Muscle of arm (tissue), 14 donors: ENCODE measurements at places on chromosomes 13 and 19. TPM values are rescaled to one million over a fixed set of nuclear protein-coding genes. Genes with fewer than 3 reads are reported as not detected.
A peak's percentile ranks its signal among the peaks of the same experiment; 100 is the strongest.

Gene THSD1
- polyA plus RNA-seq, result 19.2 TPM

Gene SPIB
- 0.43 TPM for polyA plus RNA-seq

Gene LRRC4B
- polyA plus RNA-seq, result 14.1 TPM

Gene LAIR2
- 1.9 TPM for polyA plus RNA-seq

Gene WDR87
- polyA plus RNA-seq, result 0.19 TPM

Gene PRR36
- 0.22 TPM for polyA plus RNA-seq

DNA sequence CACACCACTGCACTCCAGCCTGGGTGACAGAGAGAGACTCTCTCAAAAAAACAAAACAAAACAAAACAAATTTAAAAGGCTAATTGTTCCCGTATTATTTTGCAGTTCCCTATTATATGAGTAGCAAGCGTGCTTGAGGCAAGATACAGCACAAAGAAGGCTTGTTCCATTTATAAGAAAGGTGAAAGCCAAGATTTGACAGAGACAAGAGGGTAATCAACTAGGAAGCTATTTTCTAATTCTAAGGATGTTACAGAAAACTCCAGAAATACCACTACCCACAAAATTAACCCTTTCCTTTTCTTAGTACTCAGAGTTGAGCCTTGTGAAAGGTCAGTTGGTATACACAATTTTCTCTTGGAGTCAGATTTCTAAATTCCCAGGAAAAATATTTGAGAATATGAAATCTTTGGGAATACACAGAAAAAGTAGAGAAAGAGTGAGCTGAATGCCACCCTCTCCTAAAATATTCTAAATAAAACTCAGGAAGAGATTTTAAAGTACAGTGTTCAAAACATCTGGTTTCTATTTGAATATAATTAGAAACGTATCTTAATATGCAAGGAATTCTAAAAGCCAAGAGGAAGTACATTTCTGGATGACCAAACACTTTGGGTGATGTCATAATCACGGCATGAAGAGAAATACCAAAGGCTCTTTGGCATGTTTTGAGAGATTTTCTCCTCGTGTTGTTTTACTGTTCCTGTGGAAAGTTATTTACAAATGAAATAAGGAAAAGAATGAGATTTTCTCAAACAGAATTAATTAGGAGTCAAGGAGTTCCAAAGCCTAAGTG is 63.0 kb upstream of the FLT1 start:
- peak; percentile 16 for DNase-seq

GRCh38 chr13:54972838-54973237 is 1944.2 kb downstream of the OLFM4 start:
- DNase-seq, result no peak

DNA sequence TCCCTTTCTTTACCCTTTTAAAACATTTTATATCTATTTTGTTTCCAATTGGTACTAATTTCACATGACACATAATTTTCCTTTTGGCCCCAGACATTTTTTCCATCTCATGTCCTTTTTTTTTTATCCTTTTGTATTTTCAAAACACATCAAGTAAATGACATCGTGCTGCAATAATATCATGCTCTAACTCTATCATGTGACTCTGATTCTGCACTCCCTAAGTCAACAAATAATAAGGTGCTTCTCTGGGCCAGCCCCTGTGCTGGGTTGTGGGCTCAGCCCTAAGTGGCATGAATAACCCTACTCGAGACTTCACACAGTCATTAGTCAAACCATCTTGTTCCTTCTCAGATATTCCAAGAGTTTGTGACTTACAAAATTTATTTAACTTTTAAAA is 21.7 kb downstream of the NALCN start:
- DNase-seq, result no peak

DNA sequence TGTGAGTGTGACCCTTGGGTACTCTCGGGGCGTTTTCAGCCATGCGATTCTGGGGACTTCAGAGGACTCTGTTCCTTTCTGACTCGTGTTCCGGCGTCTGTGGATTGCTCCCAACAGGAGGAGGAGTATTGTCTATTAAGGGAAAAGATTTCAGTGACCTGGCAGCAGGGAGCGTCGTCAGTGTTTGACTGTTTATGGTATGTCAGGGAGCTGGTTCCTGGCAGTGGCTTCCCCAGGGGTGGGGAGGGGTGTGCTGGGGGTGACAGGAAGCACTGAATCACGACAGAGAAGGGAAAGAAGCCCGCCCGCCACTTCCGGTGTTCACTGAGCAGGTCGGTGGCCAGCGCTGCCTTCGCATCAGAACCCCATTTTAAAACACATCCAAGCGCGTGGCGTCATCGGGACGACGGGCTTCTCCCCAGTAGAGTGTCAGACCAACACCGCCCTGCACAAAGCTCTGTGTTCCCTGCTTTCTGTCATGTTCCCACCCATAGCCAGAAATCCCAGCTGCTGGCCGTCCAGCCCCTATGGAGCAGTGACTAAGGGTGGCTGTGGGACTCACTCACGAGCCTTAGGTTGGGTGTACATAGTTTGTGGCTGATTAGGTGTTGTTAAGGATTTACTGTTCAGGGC is 33.8 kb downstream of the COL4A2 start:
- DNase-seq, result no peak

GRCh38 chr13:80871481-80871880 is 530.6 kb upstream of the SPRY2 start:
- no peak for DNase-seq

DNA sequence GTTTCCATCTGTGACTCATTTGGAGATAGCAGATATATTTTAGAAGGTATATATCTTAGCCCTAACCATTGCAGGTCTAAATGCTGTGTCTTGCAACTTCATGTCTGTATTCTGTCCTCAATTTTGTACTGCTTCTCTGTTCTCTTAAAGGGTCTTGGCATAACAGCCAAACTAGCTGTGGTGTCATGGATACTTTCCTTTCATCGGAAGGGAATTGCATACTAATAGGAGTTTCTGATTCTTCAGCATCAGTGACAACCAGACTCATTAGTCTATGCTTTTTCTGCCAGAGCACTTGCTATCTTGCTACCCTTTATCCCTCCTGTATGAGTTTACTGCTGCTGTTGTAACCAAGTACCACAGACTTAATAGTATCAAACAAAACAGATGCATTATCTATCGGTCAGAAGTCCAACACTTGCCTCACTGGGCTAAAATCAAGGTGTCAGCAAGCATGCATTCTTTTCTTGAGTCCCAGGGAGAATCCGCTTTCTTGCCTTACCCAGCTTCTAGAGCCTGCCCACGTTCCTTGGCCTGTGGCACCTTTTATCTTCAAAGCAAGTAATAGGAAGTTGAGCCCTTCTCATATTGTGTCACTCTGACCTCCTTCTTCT is 253.1 kb downstream of the HS6ST3 start:
- no peak for DNase-seq

GRCh38 chr13:27281420-27281819 is 10.8 kb downstream of the RASL11A start:
- DNase-seq, result no peak

DNA sequence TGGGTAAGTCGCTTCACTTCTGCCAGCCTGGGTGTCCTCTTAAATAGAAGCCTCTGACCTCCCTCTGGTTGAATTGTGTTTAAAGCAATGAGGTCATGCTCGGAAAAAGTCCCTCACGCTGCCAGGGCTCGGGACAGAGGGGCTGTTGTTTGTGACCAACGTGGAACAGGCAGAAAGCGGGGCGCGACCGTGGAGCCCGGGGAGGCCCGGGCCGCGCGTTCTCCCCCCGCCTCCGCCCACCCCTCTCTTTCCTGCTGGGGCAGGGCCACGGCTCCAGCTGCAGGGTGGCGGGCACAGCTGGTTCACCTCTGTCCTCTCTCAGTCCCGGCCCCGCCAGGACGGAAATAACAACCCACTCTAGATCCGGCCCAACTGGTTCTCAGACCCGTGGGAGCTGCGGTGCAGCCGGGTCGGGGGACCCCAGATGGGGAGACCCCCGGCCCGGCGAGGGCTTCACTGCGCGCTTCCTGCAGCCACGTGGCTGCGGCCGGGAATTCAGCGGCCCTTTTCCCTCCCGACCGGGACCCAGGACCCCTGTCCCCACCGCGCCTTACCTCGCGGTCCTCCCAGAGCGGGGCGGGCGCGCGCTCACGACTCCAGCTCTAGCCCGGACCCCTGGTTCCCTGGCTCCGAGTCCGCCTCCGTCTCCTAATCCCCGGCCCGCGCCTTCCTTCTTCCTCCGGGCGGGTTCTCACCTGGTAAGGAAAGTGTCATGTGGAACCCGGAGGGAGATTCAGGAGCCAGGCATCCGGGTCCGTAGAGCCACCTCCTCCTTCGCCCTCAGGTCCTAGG is 1.9 kb downstream of the CDC42EP5 start:
- peak; percentile 52 for DNase-seq

- no peak for DNase-seq
Measured at GRCh38 chr19:29499921-29500590, 25.7 kb upstream of the VSTM2B start.

- DNase-seq, result no peak
Measured at GRCh38 chr13:30116379-30116778, 191.0 kb downstream of the KATNAL1 start.

- peak; percentile 11 for DNase-seq
Measured at GRCh38 chr19:27974082-27974513, 1238.9 kb downstream of the UQCRFS1 start.
